Cortex of kidney (tissue), 1 donor: ENCODE measurements at places on chromosomes 2 and 18.

DNA sequence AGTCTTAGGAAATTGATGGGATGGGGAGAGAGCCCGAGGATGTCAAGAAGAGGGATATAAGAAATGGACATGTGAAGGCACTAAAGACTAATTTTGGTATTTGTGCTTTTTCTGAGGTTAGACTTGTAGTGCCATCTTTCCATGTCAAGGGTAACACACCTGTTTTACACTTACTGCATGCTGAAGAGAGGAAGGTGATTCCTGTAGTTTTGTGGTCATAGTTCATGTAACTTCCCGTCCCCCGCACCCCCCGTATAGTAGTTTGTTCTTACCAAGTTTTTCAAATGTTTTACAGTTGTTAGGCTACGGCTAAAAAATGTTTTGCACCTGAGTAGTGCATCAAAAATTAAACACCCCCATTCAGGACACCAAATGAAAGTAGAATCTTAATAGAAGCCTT is 73.8 kb downstream of the CLIP4 start:
- no peak for DNase-seq

DNA sequence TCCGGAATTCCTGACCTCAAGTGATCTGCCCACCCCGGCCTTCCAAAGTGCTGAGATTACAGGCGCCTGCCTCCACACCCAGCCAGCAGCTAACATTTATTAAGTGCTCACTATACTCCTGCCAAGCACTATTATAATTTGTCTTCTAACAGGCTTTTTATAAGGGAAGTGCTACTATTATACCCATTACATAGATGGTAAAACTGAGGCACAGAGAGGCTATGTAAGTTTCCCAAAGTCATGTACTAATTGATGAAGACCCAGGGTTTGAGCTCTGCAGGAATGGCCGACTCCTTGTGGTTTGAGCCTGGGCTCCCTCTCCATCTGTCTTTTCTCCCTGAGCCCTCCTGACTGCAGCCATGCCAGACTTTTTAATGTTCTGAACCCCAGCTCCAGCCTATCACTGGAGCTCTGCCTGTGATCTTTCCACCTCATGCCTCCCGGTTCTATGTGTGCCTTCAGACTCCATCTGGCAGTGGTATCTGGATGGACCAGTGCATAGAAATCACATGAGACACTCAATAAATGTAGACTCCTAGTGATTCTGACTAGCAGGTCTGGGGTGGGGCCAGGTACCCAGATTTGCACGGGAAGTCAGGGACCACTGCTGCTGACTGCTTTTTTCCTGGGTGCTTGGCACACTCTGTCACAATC is 197.1 kb downstream of the NEDD4L start:
- DNase-seq = no peak

DNA sequence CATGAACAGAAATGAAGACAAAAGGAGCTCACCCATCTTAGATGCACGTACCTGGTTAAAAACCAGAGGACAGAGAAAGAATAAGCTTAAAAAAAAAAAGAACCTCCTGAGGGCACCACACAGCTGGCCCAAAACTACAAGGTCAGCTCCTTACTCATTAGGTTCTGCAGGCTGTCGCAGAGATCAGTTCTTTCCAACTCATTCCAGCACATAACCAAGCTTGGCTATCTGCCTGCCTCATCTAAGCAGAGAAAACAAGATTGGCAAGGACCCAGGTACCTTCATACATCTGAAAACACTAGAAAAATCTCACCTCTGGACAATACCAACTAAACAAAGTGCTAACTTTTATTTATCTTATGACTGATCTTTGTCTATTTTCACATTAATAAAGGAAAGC is 89.9 kb downstream of the NOL10 start:
- DNase-seq = no peak

GRCh38 chr2:85243101-85244072 is 84.4 kb downstream of the TGOLN2 start:
- DNase-seq = no peak

DNA sequence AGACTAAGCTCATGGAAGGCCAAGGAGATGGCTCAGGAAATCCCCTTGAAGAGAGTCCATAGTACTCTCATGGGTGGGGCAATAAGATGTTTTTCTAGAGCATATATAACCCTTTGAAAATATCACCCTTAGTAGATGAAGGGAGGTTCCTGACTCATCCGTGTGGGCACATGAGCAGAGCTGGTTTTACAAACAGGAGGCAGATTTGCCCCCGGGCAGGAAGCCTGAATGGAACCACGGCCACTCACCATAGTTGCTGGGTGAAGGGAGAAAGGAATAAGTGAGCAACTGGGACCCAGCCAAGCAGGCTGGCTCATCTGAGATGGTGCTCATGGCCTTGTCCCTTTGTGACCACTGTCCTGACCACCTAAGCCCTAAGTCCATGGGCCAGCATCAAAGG is 29.0 kb upstream of the MAPRE3 start:
- no peak for DNase-seq

DNA sequence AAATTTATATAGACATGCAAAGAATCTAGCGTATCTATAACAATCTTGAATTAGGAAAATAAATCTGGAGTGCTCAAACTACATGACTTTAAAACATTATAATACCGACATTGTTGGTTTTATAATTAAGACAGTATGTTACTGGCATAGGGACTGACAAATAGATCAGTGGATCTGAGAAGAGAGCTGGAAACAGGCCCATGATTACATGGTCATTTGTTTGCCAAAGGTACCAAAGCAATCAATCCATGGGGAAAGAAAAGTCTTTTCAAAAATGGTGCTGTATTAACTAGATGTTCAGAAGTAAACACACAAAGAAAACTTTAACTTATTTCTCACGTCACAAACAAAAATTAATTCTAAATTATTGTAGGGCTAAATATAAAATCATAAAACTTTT is 124.2 kb downstream of the BCL2L11 start:
- no peak for DNase-seq

DNA sequence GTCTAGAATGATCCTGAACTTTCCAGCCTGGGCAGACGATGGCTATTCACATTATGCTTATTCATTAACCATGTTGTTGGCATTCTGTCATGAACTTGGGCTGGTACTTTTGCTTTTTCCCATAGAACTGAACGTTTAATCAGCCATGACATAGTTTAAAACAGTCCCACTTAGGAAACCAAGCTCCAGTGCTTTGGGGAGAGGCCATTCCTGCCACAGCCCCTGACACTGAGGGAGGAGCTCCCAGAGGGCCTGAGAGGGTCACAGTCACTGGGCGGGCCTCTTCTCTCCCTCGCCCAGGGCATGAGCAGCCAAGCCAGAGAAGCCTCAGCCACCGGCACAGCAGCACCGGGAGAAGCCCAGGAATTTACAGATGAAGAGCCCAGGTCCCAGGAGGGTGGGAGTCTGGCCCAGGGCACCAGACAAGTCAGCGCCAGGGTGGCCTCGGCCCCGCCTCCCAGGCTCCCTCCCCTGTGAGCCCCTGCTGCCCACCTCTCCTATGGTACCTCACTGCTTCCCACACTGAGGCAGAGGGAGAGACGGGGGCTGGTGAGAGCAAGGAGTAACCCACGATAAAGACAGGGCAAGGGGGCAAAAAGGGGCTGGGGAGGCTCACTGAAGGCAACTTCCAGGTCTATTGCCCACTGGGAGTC is 33.6 kb downstream of the MAL start:
- DNase-seq = no peak

- no peak for DNase-seq
These were observed 192.0 kb downstream of the ALK start for GRCh38 chr2:29729401-29729800.

DNA sequence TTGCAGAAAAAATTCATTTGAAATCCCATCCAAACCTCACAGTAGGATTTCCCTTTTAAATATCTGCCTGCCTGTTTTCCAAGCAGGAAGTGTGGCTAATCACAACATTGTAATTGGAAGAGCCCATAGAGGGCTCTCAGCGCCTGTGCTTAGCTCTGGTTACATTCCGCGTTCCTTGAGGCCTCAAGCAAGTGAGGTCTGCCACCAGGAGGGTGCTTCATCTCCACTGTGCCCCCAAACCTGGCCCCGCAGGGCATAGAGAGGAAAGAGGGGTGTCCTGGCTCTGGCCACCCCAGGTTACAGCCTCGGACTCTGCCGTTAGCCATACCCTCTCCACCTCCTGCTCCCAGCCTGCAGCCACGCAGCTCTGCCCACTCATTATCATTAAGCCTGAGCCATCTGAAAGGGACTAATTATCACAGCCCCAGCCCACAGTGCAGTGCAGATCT is 214.8 kb downstream of the SP3 start:
- no peak for DNase-seq

- DNase-seq = no peak
These were observed 213.9 kb downstream of the FBXO15 start for GRCh38 chr18:73933685-73934084.

GRCh38 chr2:191082321-191082720 is 68.3 kb upstream of the STAT1 start:
- no peak for DNase-seq

DNA sequence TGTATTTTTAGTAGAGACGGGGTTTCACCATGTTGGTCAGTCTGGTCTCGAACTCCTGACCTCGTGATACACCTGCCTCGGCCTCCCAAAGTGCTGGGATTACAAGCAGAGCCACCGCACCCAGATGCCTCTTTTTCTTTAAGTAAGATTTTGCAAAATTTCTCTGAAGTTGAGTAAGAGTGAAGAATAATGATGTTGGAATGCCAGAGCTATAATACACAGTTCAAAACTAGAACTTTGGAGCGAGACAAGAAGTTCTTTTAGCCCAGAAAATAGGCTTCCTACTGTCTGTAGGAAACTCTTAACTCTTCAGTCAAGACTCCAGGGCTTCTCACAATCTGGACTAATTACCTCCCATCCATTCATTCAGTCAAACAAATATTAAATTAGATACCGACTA is 51.4 kb downstream of the MARCHF4 start:
- no peak for DNase-seq

GRCh38 chr2:204770735-204771134 is 225.5 kb downstream of the PARD3B start:
- DNase-seq = no peak

DNA sequence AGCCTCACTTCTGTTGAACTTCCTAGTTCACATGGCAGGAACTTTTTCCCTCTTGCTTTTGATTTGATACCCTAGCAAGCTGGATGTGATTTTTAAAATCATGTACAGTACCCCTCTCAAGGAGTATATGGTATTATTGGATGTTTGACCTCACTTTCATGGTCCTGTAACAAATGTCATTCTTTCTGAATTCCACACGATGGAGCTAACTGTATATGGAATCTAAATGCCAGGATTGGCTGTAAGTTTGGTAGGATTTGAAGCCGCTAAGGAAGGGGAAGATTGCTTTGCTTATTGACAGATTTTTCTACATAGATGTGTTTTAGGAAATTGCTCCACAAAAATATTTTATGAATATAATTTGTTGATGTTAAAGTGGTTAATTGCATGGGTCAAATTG is 18.3 kb downstream of the MAIP1 start:
- no peak for DNase-seq

GRCh38 chr18:23207191-23207955 is 72.1 kb downstream of the CABLES1 start:
- no peak for DNase-seq

- no peak for DNase-seq
These were observed 276.1 kb downstream of the RIT2 start for GRCh38 chr18:42839408-42839807.

DNA sequence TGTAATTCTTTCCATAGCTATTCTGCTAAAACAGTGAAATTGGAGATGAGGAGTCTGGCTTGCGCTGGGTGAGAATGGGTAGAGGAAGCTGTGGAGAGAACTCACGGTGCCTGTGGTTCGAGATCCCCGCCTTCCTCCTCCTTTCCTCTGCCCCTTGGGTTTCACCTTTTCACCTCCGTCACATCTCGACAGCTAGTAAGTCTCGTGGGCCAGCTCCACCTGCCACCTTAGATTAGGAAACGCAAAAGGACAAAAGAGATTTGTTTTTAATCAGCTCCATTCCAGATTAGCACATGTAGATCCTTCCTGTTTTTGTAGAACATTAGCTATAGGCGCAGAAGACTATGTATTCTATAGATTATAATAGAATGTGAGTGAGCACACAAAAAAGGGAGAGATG is 20.6 kb downstream of the TRIB2 start:
- no peak for DNase-seq

- no peak for DNase-seq
These were observed 145.4 kb upstream of the RNF152 start for GRCh38 chr18:62037989-62038778.

DNA sequence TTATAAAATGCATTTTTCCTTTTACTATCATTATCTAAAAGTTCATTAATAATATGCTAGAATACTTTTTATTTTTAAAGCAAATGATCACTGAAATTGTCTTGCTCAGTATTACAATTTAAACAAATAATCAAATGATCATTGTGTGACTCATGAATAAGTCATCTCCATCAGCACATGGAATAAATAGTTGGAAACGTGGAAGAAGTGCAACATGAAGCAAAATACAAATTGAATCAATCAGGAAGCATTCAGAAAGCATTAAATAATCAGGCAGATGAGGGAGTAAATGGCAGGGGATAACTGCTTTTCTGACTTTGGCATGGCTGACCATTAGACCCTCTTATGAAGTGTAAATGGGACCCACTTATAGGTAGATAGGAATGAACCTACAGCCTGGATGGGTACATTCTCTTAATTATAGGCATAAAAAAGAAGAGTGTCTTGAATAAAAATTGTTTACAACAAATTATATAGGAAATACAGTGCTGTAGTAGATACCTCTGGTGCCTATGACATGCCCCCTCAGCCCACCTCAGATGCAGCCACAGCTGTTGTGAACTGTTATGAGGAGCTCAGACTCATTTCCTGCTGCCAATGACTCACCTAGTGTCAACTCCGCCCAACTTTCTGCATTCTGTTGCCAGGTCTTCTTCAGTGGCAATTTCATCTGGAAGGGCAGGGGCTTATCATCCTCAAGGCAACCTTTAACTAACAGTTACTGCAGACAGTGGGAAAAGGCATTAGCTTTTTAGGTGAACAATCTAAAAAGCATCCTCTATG is 936.0 kb downstream of the TRIB2 start:
- no peak for DNase-seq

- no peak for DNase-seq
These were observed 2.4 kb upstream of the EVX2 start for GRCh38 chr2:176085861-176086771.

- no peak for DNase-seq
These were observed 186.3 kb upstream of the HNRNPA3 start for GRCh38 chr2:177026253-177026652.

DNA sequence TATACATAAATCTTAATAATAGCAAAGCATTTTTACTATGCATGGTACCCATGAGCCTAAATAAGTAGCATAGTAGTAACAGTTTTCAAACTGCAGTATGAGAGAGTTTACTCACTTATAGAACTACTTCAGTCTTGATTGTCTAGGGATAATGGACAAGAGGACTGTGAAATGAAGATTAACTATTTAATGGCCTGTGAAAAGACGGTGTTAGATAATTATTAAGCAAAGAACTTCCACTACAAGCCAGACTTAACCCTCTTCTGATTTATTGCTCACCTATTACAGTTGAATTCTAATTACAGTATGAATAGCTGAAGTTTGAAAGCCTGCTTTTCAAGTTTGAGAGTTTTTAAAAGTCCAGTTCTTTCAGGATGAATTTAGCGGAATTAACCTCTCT is 18.9 kb downstream of the PIK3C3 start:
- no peak for DNase-seq

GRCh38 chr2:71690876-71691475 is 237.6 kb downstream of the DYSF start:
- DNase-seq = no peak
